Activated naive CD4-positive, alpha-beta T cell treated with anti-CD3 and anti-CD28 coated beads, Interleukin-2, amount 50 U/mL, for 72 hours (primary cell): ENCODE measurements at places on chromosomes 3 and 15.
A peak's percentile ranks its signal among the peaks of the same experiment; 100 is the strongest.

GRCh38 chr3:157626817-157627216 lies 123.6 kb upstream of the VEPH1 start:
- no peak for DNase-seq

DNA sequence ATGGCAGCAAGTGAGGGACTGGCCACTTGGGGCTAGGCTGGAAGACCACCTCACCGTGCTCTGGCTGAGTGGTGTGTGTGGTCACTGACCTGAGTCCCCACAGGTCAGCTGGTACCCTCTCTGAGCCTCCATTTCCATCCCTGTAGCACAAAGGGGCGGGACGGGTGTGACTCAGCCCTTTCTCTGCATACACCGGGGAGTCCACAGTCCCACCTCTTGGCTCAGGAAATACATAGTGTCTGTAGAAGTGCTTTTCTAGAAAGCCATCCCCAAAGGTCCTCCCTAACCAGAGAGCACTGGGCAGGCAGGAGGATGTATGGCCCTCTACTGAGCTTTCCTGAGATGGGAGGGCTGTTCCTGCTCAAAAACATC lies 27.2 kb downstream of the WNT7A start:
- no peak for DNase-seq

DNA sequence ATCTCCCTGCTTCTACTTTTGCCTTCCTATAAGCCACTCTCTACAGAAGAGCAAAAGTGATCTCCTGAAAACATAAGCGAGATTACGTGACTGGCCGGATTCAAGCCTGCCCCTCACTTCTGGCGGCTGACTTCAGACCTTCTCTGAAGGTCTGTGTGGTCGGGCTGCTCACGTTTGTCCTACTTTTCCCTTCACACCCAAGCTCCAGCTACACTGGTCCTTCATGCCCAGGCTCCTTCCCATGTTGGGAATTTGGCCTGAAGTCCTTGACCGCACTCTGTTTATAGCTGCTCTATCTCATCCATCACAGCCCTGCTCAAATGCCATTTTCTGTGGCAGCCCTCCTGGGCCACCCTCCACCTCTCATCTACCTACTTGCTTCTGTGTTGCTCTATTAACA lies 6.7 kb upstream of the PLA2G4E start:
- DNase-seq: peak; percentile 33

DNA sequence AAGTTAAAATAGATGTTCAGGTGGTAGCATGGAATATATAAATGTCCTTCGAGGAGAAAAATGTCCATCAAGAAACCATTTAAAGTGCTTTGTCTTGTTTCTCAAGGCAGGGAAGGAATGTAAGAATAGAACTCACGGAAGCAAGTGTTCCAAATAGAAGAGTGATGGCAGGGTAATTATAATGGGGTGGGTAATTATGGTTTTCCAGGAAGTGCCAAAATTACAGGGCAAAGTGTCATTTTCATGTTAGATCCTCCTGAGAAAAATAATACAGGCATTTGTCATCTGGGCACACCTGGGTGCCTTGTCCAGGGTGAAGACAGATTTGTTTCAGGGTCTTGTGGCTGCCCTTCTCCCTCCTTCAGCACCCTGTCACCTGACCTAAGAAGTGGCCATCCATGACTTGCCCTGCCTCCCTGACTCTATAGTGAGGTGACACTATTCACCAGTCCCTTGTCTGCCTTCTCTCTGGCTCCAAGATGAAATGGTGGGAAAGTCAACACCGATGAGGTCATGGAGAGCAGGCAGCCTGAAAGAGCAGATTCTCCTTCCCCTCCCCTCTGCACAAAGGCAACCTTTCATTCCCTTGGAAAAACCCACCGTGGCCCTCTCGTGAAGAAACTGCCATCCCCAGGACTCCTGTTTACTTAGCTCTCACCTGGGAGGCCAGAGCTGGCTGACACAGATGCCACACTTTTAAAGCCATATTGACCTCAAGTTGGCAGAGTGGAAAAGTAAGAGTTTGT lies 45.1 kb upstream of the AMOTL2 start:
- no peak for DNase-seq

DNA sequence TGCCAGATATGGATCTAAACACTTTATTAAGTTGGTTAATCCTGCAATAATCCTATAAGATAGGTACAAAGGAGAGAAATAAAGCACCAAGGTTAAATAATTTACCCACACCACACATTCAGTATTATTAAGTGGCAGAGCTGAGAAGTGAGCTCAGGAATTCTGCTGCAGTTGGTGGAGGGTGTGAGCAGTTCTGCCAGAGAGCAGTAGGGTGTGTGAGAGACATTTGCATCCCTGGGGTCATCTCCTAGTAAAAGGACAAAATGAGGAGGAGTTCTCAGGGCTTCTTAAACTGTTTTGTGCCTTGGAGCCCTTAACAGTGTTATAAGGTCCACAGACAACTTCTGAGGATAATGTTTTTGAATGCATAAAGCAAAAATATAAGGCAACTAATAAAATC lies 484.5 kb downstream of the TAFA4 start:
- DNase-seq: no peak

- no peak for DNase-seq
Measured at GRCh38 chr3:78613421-78613879, 1154.3 kb downstream of the ROBO1 start.

- no peak for DNase-seq
Measured at GRCh38 chr3:40169983-40170382, 139.5 kb upstream of the EIF1B start.

DNA sequence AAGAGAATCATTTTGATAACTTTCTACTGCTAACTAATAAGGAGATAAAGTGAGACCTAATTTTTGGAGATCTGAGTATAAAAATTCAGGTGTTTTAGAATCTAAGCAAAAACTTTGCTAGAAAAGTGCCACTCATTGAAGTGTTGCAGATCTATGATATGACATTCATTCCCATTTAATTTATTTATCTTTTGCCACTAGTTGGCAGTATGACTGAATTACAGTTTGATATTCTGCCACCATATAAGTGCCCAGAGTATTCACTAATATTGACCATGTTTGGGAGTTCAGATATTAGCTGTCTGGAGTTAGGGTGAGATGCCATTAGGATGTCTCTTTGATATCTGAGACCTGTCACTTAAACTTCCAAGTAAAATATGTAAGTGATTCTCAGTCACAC lies 251.3 kb upstream of the GBE1 start:
- DNase-seq: no peak

DNA sequence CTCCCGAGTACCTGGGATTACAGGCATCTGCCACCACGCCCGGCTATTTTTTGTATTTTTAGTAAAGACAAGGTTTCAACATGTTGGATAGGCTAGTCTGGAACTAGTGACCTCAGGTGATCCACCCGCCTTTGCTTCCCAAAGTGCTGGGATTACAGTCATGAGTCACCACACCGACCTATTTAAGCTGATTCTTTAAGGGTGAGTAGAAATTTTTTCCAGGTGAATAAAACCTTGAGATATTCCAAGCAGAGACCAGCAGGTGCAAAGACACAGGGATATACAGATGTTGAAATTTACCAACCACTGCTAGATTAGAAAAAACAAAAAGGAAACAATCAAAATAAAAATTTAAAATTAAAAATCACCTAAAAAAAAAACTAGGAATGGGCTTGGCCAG lies 74.4 kb upstream of the CHRNB4 start:
- DNase-seq: no peak

DNA sequence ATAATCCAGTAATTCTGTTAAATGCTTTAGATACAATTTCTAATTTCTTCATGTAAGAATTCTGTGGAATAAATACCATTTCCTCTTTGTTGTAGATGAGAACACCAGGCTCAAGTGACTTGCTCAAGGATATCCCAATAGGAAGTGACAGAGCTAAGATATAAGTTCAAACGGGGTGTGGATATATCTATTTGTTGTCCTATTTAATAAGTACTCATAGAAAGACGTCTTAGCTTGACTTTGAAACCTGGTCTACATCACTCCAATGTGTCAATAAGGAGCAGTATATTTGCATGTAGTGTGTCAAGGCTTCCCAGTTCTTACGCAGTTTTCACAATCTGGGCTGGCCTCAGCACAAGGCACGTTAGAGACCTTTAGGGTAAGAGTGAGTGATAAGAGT lies 4.7 kb upstream of the GCSAM start:
- no peak for DNase-seq

DNA sequence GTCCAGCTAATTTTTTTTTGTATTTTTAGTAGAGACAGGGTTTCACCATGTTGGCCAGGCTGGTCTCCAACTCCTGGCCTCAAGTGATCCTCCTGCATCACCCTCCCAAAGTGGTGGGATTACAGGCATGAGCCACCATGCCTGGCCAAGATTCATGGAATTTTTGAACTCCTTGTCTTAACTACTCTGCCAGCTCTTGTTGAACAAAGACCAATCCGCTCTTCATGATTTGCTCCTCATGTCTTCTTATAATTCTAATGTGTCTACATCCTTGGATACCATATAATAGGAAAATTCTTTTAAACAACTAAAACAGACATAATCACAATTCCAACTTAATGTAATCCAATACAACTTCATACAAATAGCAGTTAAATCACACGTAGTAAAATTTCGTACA lies 21.3 kb downstream of the UBA5 start:
- no peak for DNase-seq

GRCh38 chr3:37956723-37957538 lies 33.7 kb upstream of the VILL start:
- no peak for DNase-seq
